Heart right ventricle (tissue), 16 donors: ENCODE measurements at places on chromosomes 16 and 17.

GRCh38 chr16:64184156-64184555, 937.7 kb downstream of the CDH11 start:
- no peak for DNase-seq

GRCh38 chr17:75124041-75124818, 7.3 kb downstream of the NT5C start:
- peak; percentile 50 for DNase-seq

DNA sequence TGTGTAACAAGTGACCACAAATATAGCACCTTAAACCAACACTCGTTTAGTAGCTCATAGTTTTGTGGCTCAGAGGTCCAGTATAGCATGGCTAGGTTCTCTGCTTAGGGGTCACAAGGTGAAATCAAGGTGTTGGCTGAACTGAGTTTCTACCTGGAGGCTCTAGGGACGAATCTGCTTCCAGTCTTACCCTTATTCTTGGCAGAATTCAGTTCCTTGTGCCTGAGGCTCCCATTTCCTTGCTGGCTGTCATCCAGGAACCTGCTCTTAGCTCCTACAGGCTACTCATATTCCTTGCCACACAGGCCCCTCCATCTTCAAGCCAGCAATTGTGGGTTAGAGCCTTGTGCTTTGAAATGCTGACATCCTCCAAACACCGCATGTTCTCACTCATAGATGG, 212.3 kb upstream of the CDH13 start:
- no peak for DNase-seq

GRCh38 chr16:83744441-83744981, 63.3 kb upstream of the HSBP1 start:
- peak; percentile 20 for DNase-seq

GRCh38 chr16:28981517-28981916, 3.3 kb upstream of the LAT start:
- no peak for DNase-seq

DNA sequence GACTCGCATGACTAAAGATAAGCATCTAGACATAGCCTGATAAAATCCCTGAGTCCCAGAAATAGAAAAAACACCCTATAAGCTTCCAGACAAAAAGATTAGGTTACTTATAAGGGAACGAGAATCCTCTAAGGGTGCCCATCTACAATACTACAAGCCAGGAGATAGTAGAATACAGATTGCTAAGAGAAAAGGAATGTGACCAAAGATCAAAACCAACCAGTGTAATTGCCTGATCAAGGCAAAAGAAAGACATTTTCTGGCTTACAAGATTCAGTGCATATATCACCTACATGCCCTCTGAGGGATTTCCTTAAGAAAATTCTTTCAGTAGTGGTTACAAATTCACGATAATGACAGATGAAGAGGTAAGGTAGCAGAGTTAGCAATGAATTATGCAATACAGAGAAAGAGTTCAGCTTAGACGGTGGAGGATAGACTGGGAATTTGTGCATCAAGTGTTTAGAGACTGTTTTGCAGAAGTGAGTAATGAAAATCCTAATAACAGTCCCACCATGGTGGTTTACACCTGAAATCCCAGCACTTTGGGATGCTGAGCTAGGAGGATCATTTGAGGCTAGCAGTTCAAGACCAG, 35.0 kb downstream of the BCL7C start:
- no peak for DNase-seq

- no peak for DNase-seq
Measured at GRCh38 chr17:395974-396373, 43.4 kb upstream of the RPH3AL start.

- no peak for DNase-seq
Measured at GRCh38 chr17:14321980-14322776, 21.3 kb downstream of the HS3ST3B1 start.

DNA sequence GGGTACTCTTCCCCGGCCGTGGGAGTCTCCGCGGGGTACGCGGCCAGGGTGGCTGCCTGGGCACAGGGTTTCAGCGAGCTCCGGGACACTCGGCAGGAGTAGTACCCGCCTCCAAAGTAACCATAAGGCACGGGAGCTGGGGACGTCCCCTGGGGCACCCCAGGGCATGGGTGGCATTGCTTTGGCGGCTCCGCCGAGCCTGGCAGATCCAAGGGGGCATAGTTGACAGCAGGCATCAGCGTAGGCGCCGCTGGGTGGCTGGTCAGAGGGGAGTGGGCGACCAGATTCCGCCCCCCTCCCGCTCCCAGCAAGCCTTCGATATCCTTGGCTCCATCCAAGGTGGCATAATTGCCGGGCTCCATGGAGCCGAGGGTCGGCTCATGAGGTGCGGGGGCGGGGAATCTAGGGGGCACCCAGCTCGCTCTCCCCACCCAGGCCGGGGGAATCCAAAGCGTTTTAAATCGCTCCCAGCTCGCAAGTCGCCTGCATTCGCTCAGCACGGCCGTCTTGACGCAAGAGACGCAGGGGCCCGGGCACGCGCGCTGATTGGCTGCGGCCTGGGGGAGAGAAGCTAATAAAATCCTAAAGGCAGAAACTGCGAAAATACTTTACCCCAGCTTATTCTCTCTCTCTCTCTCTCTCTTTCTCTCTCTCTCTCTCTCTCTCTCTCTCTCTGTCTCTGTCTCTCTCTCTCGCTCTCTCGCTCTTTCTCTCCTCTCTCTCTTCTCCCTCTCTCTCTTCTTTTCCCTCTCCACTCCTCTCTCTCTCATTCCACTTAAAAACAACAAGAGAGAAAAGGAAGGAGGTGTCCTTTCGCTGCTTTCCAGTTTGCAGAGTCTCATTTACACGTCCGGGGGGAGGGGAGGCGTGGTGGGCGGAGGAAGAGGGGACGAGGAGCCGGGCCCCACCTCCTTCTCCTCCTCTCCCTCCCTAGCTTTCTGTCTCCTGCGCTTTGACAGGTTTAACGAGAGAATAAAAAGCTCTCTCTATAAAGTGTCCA, at the start of gene HOXB13:
HOXB13 (minus strand) TSS at position 519 of the 1,000 bp plus-strand sequence; CDS start at position 362, 157 bp downstream.
- peak; percentile 27 for DNase-seq

DNA sequence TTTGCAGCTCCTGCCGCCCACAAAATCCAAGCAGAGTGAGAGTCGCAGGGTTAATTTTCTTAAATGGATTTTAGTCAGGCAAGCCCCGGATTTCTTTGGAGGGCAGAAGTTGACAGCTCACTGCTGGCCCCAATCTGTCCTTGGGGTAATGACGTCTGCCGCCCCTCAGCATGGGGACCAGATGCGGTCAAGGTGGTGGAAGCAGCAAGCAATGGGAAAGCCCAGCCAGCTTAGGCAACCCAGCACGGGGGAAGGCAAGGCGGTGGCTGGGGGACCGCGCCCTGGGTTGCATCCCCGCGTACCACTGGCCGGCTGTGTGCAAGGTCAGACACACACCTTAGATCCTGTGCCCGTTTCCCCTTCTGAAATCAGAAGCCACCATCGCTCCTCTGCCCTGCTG, 321.7 kb downstream of the C16orf95 start:
- DNase-seq = no peak

GRCh38 chr17:17191346-17191792, 14.8 kb downstream of the PLD6 start:
- peak; percentile 62 for DNase-seq

DNA sequence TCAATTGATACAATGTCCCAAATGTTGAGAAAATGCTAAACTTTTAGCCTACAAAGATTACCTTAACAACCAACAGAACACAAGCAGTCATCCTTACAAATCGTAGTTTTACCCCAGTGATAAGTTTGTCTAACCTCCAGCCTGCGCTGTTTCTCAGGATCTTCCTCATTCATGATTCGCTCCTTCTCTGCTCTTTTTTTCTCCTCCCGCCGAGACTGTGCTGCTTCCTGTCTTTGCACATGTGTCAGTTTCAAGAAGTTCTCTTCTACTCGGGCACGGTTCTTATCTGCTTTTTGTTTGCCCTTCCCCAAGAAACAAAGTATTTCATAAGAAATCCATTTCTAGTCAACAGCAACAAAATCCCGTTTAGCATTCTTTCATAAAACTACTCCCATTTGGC, 10.2 kb upstream of the STRADA start:
- no peak for DNase-seq

DNA sequence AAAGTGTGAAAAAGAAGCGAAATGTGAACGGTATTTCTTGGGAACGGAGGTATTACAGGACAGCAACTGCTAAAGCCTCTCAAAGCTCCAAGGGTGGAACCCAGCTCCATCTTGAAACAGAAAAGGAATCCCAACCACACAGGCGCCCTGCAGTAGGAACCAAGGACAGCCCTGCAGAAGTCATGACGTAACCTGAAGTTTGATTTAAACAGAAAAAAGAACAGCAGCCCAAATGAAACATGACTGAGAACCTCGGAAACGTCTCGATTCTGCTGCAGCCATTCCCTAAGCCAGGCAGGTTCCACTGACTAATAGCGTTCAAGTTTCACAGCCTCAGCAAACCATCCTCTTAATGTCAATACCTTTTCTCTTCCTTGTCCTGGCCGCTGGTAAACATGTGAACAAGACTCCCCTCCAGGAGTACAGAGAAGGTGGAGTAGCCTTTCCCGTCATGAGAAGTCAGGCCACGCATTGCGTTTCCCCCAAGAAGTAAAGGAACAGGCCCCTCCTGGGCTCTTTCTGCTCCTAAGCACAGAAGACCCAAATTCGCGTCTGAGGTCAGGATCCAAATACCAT, 20.1 kb downstream of the SIAH1 start:
- no peak for DNase-seq

GRCh38 chr17:45929344-45929743, 35.0 kb downstream of the MAPT start:
- no peak for DNase-seq

DNA sequence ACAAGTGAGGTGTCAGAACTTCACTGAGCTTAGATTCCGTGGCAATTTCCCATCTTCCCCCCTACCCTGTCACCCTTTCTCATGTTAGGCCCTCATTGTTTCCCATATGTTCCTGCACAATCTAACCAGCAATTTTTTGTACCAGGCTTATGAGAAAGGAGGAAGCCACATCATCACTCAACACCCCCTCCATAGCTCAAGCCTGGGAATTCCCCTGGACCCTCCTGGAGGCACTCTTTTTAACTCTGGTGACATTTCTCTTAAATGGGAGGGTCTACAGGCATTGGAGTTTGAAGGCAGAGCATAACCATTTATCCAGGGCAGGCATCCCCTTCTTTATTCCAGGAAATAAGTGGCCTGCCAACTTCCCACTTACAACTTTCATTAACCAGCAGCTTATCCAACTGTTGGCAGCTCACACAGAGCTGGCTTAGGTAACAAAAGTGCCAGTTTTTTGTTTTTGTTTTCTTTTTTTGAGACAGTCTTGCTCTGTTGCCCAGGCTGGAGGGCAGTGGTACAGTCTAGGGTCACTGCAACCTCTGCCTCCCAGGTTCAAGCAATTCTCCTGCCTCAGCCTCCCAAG, 10.4 kb upstream of the GLG1 start:
- no peak for DNase-seq

- DNase-seq = no peak
Measured at GRCh38 chr16:25012525-25012991, 2.6 kb downstream of the ARHGAP17 start.

DNA sequence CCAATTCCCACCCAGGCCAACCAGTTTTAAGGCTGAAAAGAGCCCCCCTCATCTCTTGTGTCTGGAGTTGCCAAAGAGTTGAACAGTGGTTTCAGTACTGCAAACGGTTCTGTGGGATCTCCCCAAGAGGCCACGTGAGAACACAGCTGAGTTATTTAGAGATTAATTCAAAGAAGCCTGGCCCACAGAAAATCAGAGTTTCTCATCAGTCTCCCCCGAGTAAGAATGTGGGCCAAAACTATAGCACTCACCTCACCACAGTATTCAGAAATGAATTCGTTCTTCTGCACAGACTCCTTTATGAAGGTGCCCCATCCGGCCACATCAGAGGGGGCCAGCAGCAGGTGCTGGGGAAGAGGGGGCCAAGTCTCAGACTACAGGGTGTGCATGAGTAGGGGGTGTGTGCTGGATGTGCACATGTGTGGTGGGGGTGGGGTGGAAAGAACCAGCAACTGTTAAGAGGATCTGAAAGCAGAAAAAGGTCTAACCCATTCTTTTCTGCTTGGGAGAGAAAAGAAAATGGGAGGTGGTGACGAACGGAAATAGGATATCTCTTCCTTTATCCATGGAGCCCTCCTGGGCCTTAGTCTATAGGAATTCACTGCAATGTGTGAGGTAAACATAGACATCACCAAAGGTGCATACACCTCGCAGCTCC, 22.6 kb downstream of the CNTNAP1 start:
- DNase-seq = no peak

DNA sequence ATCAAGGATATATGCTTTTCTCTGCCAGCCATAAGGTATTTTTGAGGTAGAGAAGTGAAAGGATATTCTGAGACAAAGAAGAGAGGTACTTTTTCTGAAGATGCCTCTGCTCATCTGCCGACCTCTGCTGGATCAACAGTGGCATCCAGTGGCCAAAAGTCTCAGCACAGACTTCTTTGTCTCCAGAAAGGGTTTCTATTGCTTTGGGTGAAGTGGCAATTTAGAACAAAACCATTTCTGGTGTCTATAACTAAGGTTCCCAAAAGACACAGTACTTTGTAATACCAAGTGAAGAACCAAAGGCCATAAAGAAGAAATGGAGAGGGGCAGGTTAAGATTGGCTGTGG, 155.2 kb upstream of the C17orf78 start:
- DNase-seq = no peak

DNA sequence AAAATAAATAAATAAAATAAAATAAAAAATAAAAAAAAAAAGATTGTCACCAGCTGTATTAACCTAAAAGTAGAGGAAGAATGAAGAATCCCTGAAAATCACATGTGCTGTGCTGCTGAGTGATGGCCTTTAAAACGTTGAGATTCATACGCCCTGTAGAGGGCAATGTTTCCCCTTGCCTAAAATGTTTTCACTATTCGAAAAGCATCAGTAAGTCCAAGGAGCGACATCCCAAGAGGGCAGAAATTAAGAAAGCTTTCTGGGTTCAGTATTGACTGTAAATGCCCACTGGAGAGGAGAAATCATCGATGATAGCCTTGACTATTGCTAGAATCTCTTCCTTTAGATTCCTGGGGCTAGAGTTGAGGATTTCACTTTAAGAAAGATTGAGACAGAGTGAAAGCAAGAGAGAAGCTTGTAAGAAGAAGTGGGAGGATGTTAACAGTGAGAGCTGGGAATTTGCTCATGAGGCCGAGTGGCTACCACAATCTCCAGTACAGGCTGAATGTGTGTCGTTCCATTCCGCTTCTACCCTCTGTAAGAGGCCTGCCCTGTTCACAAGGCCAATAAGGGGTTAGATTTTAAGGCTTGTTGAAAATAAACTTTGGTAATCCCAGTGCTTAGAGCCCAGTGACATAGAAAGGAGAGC, 170.8 kb upstream of the FAM20A start:
- DNase-seq = peak; percentile 29

- no peak for DNase-seq
Measured at GRCh38 chr17:651596-651995, 63.0 kb downstream of the VPS53 start.

GRCh38 chr17:82780195-82780594, 28.3 kb downstream of the TBCD start:
- DNase-seq = no peak

DNA sequence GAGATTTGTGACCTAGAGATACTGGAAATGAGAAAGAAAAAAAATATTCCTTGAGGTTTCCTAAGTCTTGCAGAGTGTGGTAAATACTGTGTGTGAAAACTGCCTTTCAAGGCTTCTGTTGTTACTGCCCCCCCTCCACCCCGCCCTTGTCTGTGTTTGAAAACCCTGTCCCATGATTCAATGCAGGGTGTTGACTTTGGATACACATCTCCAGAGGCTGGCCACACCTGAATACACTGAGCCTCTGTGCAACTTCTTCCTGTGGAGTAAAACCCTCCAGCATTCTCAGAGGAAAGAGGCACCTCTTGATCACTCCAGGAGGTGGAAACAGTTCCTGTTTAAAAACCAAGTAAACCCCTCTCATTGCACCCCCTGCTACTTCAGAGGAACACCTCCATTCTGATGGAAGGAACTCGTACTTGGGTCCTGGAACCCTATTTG, 123.0 kb upstream of the CACNG5 start:
- DNase-seq = no peak
